ENCODE measurements at places on chromosomes 16 and 17.

- DNase-seq, result no peak
Observed at GRCh38 chr17:49571764-49572163, 3.9 kb upstream of the NXPH3 start.

- DNase-seq, result no peak
Observed at GRCh38 chr16:87410530-87410929, 18.4 kb downstream of the MAP1LC3B start.

DNA sequence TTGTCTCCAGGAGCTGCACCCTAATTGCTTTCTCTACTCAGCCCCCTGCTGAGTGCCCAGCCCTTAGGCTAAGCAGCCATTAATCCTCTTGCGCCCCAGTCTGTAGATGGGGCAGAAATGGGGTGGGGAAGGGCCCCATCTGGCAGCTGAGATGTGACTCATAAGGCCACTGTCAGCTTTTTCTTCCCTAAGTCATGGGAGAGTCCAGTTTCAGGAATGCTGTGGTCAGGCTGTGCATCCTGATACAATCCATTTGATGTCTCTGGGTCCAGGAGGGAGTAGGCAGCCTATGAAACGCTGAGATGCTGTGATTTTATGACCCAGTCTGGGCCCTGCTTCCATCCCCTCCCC lies 12.3 kb downstream of the PLXDC1 start:
- DNase-seq, result no peak

GRCh38 chr17:1626333-1626732 lies 2.3 kb downstream of the SLC43A2 start:
- no peak for DNase-seq

DNA sequence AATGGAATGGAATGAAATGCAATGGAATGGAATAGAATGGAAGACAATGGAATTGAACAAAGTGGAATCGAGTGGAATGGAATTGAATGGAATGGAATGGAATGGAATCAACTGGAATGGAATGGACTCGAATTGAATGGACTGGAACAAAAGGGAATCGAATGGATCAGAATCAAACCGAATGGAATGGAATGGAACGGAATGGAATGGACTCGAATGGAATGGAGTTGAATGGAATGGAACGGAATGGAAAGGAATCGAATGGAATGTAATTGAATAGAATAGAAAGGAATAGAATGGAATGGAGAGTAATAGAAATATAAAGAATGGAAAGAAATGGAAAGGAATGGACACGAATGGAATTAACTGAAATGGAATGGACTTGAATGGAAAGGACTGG lies 475.2 kb upstream of the WSB1 start:
- peak; percentile 1 for DNase-seq

DNA sequence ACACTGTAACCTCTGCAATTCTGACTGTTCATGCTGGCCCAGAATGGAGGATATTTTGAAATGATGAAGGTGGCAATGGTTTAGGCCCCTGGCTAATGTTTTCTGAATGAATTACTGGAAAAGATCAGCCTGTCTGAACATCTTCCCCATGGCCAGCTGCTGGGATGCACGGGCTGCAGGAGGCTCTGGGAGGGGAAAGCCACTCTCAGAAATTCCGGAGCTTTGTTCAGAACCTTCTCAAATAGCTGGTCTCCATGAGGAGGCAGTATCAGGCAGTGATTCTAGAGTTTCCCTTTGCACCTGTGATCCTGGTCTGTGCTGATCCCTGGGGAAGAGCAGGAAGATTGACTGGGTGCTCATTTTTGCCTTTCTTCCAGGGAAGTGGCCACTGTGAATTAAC lies 5.0 kb downstream of the SLC6A2 start:
- no peak for DNase-seq

GRCh38 chr16:15055141-15056053 lies 477 bp downstream of the NTAN1 start:
- peak; percentile 43 for DNase-seq

DNA sequence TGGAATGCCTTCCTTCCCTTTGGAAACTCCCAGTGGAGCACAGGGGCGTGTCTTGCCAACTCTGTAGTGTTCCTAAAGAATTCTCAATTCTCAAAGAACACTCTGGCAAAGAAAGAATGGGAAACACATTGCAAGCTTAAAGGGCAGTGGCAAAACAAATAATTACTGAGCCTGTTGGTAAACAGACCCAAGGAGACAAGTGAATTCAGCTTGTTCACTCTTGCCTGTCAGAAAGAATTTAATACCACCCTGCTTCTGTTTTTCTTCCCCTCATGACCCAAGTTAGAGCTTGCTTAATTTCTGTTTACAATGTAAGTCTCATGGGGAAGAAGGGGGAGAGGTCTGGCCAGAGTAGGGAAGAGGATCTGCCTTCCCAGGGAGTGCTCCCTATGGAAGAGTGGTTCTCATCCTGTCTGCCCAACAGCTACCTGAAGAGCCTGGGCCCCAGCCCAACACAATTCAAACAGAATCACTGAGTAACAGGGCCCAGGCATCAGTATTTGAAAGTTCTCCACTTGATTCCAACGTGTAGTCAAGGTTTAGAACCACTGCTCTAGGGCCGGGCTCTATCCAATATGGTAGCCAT lies 386.0 kb downstream of the SLC39A11 start:
- DNase-seq, result no peak

DNA sequence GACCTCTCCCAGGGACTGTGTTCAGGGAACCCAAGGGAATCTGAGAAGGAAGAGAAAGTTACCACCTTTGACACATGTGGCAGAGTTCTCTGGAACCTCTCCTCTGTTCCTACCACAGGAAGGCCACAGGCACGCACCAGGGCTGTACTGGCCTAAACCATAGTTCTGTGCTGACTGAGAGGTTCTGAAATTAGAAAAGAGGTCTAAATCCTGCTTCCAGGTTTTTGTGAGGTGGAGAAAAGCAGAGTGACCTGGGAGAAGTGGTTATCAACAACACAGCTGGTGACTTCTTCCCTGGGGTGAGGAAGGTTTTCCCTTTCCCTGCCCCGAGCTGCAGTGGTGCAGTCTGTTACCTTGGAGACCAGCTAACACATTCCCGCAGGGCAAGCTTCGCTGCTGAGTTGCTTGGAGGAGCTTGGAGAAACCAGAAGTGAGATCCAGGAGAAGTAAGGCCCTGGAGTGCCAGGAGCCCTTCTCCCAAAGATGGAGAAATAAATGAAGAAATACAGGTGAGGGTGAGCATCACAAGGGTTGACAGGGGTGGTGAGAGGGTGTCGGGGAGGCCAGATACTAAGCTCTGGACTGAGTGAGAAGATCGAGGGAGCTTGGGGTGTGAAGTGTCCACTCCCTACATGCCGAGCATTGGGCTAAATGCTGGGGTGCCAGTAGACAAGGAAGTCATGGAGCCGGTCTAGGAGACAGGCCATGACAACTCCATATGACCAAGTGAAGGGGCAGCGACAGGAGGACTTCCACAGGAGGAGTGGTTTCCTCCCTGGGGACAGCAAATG lies at the start of gene VWA3A:
VWA3A (plus strand) TSS at position 399 of the 791 bp plus-strand sequence; CDS start at position 496, 97 bp downstream.
- no peak for DNase-seq

GRCh38 chr17:77346765-77347164 lies 206.0 kb downstream of the SEC14L1 start:
- DNase-seq, result no peak

DNA sequence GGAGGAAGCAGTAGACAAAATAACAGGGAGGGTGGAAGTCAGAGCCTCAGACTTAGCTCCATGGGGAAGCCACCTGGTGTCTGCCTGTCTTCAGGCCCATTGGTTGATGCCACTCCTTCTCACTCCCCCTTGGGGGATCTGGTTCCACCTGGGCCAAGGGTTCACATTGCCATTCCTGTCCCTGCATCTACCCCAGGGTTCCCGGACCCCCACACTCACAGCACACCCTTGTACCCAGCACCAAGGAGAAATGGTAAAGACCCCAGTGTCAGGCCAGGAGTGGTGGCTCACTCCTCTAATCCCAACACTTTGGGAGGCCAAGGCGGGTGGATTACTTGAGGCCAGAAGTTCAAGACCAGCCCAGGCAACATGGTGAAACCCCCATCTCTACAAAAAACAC lies 1.0 kb upstream of the CA7 start:
- DNase-seq, result no peak

GRCh38 chr16:54077050-54077821 lies 209.4 kb downstream of the IRX3 start:
- no peak for DNase-seq

GRCh38 chr17:33335491-33336173 lies 42.5 kb upstream of the ASIC2 start:
- DNase-seq, result no peak

- no peak for DNase-seq
Observed at GRCh38 chr17:1992541-1992940, 32.6 kb downstream of the RTN4RL1 start.

DNA sequence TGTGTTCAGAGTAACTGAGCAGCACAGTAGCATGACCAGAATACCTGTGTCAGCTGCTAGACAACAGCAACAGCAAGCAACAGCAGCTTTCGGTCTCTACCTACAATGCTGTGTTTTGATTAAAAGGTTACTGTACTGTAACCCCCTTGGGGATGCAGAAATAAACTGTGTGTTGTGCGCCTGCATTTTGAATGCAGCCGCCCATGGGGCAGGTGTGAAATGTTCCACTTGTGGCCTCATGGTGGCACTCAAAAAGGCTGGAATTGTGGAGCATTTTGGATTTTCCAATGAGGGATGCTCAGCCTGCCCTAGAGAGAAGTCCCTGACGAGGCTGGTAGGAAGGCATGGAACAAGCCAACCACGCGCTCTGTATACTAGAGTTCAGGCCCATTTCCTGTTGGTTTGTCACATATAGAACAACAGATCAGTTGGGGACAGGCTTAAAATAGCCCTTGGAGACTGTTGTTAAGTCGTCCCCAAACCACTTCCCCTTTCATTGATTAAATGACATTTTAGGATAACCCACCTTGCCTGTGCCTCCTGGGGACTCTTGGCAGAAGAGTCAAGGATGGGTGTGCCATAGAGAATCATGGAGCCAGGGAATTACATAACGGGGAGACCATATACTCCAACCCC lies 27.1 kb downstream of the SCPEP1 start:
- DNase-seq, result no peak

DNA sequence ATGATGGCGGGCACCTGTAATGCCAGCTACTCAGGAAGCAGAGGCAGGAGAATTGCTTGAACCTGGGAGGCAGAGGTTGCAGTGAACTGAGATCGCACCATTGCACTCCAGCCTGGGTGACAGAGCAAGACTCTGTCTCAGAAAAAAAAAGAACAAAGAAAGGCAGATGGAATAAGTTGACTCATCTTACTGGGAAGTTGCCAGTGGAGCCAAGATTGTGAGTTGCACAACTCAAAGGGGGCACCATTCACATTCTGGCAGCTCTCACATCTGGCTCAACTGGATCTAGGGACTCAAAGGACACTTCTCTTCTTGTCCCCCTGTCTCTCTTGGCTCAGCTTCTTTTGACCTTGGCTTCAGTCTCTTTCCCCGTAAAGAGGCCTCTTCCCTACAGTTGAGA lies 53.7 kb upstream of the ETV4 start:
- DNase-seq, result no peak

GRCh38 chr16:12412252-12412651 lies 391.4 kb downstream of the CPPED1 start:
- DNase-seq, result no peak

DNA sequence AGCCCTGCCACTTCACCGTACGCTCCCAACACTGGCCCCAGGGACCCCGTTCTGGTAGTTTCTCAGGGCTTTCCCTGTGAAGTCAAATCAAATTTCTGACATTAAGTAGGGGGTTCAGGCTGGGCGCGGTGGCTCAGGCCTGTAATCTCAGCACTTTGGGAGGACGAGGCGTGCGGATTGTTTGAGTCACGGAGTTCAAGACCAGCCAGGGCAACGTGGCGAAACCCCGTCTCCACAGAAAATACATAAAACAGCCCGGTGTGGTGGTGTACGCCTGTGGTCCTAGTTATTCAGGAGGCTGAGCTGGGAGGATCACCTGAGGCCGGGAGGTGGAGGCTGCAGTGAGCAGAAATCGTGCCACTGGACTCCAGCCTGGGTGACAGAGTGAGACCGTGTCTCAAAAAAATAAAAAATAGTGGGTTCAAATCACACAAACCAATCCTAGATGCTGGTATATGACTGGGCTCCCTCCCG lies 632 bp downstream of the CYBC1 start:
- no peak for DNase-seq

DNA sequence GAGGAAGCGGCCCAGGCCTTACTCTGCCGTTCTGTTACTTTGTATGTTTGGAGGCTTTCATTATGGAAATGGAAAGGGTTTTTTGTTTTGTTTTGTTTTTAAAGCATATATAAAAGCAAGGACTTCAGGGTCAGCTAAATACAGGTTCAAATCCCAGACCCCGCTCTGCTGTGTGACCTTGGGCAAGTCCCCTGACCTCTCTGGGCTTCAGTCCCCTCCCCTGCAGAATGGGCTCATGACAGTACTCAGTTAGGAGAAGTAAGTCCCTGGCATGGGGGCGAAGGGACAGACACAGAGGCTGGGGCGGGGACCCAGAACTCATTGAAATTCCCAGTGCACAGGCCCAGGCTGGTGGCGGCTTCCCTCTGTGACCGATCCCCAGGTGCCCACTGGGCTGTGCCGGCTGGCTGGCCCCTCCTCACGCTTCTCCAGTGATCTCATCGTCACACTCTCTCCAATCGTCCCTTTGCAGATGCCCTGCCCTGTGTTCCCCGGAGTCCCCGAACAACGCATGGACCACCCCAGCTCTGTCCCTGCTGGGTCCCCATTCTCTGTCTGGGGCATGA lies 979 bp upstream of the CIBAR2 start:
- no peak for DNase-seq

DNA sequence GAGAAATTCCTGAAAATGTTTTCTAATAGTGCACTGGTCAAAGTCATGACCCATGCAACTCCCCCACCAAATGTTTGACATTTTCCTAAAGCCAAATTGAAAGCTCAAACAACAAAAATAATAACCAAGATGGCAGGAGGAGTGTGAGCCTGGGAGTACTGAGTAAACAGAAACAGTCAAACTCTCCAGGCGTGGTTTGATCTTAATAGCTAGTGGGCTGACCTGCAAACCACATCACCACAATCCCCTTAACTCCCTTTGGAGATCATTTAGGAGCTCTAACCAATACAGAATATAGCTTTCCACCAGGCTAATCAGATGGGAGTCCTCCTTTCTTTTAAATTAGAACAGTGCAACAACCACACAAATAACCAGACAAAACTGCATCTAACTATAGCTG lies 19.2 kb upstream of the MEIOC start:
- DNase-seq, result no peak

DNA sequence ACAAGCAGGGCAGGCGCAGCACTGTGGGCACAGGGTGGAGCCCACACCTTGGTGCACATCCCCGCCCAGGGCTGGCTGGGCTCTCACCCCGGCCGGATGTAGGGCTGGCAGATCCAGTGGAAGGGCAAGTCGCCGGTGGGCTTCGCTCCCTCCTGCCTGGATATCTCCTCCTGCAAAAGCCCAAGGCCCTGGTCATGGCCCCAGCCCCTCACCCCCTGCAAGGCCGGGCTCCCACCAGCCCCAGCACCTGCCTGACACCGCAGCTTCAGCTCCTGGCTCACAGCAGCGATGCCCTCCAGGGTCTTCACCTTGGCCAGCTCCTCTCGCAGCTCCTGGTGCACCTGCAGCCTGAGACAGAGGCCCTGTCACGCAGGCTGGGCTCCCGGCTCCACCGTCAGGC lies 5.0 kb downstream of the DUS1L start:
- DNase-seq, result no peak

Data from hindlimb muscle (tissue), 1 donor.